ENCODE measurements at places on chromosomes 5 and 9.

GRCh38 chr5:86542532-86542931, 75.2 kb upstream of the COX7C start:
- DNase-seq, result no peak

GRCh38 chr5:97986069-97986468, 787.4 kb upstream of the RGMB start:
- no peak for DNase-seq

DNA sequence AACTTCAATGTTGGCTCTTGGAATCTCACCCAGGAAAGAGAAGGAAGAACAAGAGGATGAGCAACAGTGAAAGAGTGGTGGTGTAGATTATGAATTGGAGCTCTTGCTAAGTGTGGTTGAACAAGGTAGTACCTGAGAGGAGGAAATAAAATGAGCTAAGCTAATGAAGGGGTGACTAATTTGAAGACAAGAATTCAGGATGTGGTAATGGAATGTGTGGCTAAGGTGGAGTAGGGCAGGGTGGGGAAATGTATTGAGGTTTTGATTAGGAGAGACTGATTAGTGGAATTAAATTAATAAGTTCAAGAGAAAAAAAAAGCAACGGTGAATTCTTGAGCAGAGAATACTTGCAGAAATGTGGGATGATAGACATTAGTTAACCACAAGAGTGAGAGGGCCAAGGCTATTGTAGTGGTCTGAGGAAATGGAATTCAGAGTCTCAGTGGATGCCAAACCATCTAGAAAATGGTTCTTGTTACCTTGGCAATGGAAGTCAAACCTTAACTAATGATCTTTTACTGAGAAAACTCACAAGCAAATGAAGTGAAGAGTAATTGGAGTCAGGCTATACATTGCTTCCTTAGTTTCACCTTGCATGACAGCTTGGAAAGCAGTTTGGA, 648.3 kb upstream of the ZNF608 start:
- no peak for DNase-seq

- no peak for DNase-seq
Measured at GRCh38 chr5:18653216-18653752, 1019.0 kb downstream of the TAF11L14 start.

- DNase-seq, result no peak
Measured at GRCh38 chr5:168266016-168266415, 25.4 kb upstream of the WWC1 start.

GRCh38 chr5:83530193-83530592, 58.6 kb downstream of the VCAN start:
- no peak for DNase-seq

GRCh38 chr9:72856972-72857623, 95.8 kb downstream of the ALDH1A1 start:
- DNase-seq, result no peak

DNA sequence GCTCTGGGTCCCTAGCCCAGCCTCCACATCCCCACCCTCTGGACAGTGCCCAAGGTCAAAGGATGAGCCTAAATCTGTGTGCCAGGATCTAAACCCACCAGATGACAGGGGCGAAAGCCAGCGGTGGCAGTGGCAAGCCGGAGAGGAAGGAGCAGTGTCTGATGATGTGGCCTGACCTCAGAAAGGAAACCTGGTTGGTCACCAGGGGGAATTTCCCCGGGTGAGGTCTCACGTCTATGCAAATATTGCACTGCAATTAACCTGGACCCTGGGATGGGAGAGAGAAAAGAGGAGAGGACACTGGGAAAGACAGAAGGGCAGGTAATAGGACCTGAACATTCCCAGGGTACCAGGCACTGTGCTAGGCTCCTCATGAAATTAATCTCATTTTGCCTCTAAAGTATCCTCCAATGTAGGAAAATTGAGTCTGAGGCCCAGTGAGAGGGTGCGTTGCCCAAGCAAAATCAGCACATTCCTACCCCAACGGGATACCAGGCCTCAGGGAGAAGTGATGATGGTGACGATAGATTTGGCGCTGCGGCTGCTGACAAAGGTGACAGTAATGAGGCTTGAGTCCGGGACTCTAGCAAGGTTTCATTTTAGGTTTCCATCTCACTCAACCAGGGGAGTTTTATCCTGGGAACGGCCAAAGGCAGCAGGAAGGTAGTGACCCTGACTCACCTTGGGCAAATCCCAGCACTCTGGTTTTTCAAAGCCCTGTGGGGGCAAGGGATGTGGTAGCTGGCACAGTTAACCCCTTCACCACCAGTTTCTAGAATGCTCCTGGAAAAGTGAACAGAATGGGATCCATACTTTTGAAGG, 13.4 kb upstream of the TNIP1 start:
- DNase-seq, result no peak

DNA sequence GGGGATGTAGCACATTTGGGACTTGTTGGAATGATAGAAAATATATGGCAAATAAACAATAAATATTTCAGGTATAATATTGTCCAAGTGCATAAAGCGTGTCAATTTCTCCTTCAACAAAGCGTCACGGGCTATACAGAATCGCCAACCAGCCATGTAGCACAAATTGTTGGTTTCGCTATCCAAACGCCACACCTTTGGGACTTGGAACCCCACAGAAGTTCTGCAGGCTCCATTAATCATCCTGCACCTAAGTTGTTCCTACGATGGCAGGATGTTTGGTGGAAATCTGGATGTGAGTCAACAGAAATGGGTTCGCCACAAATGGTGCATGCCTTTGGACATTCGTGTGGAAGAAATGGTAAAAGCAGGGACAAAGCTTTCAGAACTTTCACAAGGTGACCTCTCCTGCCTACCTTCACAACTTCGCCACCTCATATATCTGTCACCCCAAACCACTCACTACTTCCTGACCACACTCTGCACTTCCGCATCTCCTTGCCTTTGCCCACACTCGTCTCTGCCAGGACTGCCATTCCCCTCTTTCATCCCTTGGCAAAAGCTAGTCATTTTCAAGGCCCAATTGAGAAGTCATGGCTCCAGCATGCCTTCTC, 95.7 kb downstream of the LHFPL2 start:
- no peak for DNase-seq

All from right renal cortex interstitium (tissue), 3 donors.